Fibroblast of skin of scalp (primary cell): ENCODE measurements at places on chromosomes 3 and 15.
A peak's percentile ranks its signal among the peaks of the same experiment; 100 is the strongest.

GRCh38 chr3:195697582-195698324, 23.0 kb upstream of the MUC20 start:
- peak; percentile 88 for DNase-seq

DNA sequence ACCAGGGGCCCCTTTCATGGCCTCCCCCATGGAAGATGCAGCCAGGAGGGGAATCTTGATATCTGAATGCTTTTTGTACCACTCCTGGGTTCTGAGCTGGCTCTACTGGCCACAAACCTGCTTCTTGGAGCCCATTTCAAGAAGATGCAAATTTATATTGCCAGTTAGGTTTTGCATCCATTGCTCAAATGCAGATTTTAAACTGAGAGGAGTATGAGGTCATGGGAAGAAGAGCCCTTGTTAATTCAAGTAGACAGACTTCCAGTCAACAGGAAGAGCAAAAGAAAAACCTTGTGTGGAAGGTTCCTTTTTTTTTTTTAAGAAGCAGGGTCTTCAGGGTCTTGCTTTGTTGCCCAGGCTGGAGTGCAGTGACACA, 133.5 kb downstream of the PDZRN3 start:
- DNase-seq = no peak

DNA sequence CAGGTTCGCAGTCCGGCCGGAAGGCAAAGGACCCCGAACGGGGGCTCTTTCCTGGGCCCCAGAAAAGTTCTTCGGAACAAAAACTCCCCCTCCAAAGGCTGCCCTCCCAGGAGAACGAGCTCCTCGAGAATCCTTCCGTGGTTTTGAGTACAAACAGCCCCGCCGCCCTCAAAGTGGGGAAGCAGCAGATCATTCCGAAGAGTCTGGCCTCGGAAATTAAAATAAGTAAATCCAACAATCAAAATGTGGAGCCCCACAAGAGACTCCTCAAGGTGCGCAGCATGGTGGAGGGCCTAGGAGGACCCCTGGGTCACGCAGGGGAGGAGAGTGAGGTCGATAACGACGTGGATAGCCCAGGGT, 1.3 kb downstream of the ARHGEF26 start:
- DNase-seq = no peak

DNA sequence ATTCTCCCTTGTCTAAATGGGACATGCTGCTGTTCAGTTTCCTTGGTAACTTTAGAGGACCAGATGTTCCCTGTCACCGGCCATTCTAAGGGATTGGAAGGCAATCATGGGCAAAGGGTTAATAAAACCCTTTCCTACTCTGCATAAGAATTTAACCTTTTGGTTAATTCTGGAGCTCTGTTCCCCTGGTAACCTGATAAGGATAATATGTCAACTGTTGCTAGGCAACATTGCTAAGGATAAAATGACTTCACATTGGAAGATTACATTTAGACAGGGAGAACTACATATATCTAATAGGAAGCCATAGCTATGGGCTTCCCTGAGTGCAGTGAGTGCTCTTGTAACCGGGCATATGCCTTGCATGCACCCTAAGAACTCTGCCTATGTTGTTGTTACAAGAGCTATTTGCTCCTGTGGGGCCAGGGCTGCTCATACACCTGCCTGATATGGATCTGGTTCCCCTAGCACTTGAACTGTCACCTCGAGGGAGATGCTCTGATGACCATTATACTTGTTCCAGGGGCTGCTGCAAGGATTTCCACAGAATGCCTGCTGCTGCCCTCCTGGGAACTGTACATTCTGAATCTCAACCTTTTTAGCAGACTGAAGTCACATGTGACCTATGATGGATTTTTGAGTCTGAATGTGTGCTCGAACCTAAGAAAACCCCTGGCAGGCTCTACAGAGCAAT, 326.3 kb upstream of the PDZRN3 start:
- DNase-seq = no peak

DNA sequence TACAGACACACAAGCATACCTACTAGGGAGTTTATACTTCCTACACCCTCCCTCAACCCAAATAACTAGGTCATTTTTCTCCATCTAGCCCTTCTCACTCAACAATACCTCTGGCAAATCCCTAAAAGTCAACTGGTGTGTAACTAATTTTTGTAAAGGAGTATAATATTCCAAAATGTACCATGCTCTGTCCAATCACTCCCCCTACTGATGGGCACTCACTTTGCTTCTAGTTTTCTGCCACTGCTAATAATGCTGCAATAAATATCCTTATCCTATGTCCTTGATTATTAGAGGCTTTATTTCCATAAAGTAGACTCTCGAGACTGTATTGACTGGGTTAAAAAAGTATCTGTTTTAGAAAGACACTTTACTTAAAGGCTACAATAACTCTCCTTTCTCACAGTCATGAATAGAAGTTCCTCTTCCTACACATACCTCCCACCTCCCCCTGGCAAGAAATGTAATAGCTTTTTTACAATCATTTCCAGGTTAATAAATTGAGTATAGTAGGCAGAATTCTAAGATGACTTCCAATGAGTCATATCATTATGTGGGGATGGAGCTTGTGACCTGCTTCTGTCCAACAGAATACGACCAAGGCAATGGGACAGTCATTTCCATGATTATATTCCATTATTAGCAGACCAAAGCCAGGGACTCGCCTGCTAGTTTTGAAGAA, 30.0 kb downstream of the SHQ1 start:
- peak; percentile 46 for DNase-seq
